Mononuclear cell (primary cell): ENCODE measurements at places on chromosomes 5 and 9. TPM values are rescaled to one million over a fixed set of nuclear protein-coding genes. Genes with fewer than 3 reads are reported as not detected.

Gene GBGT1
- 5.6 TPM for total RNA-seq

Gene LECT2
- not detected for total RNA-seq

Gene ADAMTS6
- 4.9 TPM for total RNA-seq

Gene UBE2QL1
- total RNA-seq = not detected

Gene CATSPER3
- total RNA-seq = 0.10 TPM

Gene PIP5K1B
- total RNA-seq = 1.5 TPM

Gene ELAVL2
- not detected for total RNA-seq

Gene HMHB1
- not detected for total RNA-seq

Gene PTPRD
- 0.52 TPM for total RNA-seq

Gene CLPTM1L
- total RNA-seq = 46.8 TPM

Gene HRCT1
- total RNA-seq = not detected

Gene FOXB2
- total RNA-seq = not detected

Gene ACTL7B
- under 0.01 TPM for total RNA-seq

Gene ANAPC2
- total RNA-seq = 36.7 TPM

Gene PLAC8L1
- not detected for total RNA-seq

Gene PCDHB2
- total RNA-seq = 0.10 TPM

Gene AGXT2
- total RNA-seq = not detected

Gene ZNF169
- 6.4 TPM for total RNA-seq

Gene ENC1
- 31.9 TPM for total RNA-seq

Gene RLN2
- 0.31 TPM for total RNA-seq

Gene ZFP2
- total RNA-seq = 0.73 TPM

Gene FAM81B
- total RNA-seq = 1.8 TPM

Gene RANBP3L
- total RNA-seq = 0.10 TPM

Gene FOXD4L6
- total RNA-seq = not detected

Gene FAM221B
- total RNA-seq = not detected

Gene NADK2
- 10.4 TPM for total RNA-seq

Gene MARCHF11
- total RNA-seq = not detected

Gene SPINK7
- total RNA-seq = not detected

Gene AK1
- 3.7 TPM for total RNA-seq

Gene CCL27
- 0.21 TPM for total RNA-seq

Gene SPATA31D1
- not detected for total RNA-seq

Gene DNAJC18
- total RNA-seq = 2.2 TPM

Gene C9
- not detected for total RNA-seq
